ENCODE measurements at places on chromosomes 12 and 14.

GRCh38 chr12:93090731-93091172 lies 161.7 kb upstream of the EEA1 start:
- DNase-seq, result no peak

- no peak for DNase-seq
Measured at GRCh38 chr12:100248886-100249285, 18.0 kb downstream of the DEPDC4 start.

GRCh38 chr14:95667249-95667693 lies 19.0 kb upstream of the TCL1B start:
- DNase-seq, result no peak

DNA sequence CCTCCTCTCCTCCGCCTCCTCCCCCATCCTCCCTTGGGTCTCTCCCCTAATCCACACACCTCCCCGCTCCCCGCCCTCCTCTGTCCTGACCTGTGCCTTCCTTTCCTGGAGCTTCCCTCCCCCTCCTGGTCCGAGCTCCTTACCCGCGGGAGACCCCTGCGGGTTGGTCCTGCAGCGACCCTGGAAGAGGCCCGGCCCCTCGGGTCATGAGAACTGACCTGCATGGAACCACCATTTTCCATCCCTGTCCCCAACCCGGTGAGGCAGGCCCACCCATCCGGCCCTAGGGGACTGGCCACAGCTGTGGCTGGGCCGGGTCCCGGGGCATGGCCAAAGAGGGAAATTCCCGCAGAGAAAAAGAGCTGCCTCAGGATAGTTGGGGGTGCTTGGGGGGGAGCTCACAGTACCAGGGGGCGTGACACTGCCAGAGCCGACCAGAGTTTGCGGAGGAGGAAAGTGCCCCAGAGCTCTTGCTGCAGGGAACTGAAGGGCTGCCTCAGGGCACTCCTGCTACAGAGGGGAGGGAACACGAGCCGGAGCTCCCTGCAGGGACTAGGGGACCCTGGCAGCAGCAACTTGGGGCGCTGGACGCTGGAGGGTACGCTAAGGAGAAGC lies 613 bp downstream of the ARHGEF40 start:
- no peak for DNase-seq

GRCh38 chr14:74739293-74740030 lies 23.7 kb upstream of the YLPM1 start:
- no peak for DNase-seq

DNA sequence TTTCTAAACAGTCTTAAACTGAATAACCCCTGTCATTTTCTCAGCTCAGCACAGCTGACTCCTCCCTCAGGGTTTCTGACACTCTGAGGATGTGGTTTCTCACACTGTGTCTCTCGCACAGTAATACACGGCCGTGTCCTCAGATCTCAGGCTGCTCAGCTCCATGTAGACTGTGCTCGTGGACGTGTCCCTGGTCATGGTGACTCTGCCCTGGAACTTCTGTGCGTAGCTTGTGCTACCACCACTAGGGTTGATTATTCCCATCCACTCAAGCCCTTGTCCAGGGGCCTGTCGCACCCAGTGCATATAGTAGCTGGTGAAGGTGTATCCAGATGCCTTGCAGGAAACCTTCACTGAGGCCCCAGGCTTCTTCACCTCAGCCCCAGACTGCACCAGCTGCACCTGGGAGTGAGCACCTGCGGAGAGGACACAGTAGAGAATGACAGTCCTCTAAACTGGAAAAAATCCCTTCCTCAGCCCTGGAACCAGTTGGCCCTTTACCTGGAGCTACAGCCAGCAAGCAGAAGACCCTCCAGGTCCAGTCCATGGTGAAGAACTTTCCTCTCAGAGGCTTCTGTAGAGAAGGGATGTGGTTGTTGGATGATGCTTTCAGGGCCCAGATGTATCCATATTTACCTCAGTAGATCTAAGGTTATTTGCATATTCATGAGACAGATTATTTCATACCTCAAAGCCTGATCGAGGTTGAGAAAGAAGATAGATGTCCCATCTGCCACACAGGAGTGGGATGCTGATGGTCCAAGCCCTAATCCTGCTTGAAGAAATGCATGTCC lies 984.8 kb downstream of the TMEM121 start:
- no peak for DNase-seq

DNA sequence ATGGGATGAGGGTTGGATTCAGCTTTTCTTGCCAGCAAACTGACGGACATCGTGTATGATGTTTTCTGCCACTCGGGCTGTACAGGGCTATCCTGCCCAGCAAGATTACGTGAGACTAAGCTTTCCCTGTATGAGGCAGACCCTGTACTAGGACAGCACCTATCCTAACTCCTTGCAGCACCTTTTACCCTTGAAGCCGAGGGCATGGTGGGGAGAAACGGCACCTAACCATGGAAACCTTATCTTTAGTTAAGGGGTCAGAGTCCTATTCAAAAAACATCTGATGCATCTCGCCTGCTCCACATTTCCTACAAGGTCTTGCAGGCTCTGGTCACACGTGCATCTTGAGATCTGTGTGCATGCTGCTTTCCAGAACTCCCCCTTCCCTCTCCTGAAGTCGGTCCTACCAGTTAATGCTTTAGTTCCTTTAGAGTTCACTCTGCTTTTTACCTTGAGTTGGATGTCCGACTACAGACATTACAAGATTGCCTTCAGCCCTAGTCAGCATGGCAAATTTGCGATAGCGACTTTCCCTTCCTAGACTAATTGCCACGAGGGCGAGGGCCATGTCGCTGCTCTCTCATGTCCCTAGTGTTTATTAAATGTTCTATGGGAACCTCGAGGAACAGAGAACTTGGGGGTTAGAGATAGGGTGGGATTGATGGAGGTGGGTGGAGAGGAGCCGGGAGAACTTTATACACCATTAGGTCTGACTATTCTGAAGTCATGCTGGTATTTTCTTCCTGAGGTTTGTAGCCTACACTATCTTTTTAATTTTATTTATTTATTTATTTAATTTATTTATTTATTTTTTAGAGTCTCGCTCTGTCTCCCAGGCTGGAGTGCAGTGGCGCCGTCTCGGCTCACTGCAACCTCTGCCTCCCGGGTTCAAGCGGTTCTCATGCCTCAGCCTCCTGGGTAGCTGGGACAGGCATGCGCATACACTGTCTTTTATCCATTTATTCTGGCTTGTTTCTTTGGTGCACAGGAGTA lies 6.6 kb downstream of the RAN start:
- no peak for DNase-seq

- peak; percentile 51 for DNase-seq
Measured at GRCh38 chr14:99320621-99321235, 48.7 kb upstream of the BCL11B start.

- no peak for DNase-seq
Measured at GRCh38 chr14:29351996-29352705, 575.5 kb downstream of the PRKD1 start.

DNA sequence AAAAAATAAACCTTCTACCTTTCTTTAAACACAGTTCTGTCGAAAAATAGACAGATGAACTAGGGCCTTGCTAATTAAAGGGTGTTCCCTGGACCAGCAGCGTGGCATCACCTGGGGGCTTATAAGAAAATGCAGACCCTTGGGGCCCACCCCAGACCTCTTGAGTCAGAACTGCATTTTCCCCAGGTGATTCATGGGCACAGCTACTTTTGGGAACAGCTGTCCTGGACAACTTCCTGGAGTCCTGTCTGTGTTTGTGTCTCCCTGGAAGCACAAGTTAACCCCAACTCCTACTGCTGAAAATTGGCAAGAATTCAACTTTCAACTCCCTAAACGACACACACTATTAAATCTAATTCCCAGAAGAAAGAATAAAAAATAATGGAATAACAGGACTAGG lies 17.8 kb downstream of the FBLN5 start:
- DNase-seq, result no peak

GRCh38 chr12:113190761-113191160 lies 5.2 kb downstream of the RITA1 start:
- peak; percentile 82 for DNase-seq

DNA sequence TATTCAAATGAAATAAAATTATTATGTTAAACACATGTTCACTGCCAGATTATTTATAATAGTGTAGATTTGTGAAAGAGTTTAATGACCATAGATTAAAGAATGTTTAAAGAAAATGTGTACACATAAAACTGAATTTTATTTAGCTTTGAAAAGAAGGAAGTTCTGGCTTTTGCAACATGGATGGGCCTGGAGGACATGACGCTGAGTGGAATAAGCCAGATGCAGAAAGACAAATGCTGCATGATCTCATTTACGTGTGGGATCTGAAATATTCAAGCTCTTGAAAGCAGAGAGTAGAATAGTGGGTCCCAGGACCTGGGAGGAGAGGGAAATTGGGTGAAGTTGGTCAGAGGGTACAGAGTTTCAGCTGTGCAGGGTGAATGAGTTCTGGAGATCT lies 1261.2 kb downstream of the TMEM121 start:
- no peak for DNase-seq

DNA sequence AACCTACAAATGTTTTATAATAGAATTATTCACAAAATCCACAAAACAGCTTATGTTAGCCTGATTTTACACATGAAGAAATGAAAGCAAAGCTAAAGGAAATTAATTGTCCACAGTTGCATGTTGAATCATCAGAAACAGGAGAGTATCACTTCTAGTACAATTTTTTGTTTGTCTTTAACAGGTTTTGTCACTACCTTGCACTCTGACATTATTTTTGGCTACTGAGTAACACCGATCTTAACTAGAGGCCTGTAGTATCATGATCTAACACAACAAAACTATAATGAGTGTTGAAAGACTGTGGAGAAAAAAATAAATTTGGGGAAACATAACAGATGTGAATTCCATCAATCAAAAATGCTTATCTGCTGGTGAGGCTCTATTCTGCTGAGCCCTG lies 60.1 kb downstream of the TAOK3 start:
- no peak for DNase-seq

GRCh38 chr12:817941-818600 lies 65.7 kb downstream of the WNK1 start:
- DNase-seq, result no peak

DNA sequence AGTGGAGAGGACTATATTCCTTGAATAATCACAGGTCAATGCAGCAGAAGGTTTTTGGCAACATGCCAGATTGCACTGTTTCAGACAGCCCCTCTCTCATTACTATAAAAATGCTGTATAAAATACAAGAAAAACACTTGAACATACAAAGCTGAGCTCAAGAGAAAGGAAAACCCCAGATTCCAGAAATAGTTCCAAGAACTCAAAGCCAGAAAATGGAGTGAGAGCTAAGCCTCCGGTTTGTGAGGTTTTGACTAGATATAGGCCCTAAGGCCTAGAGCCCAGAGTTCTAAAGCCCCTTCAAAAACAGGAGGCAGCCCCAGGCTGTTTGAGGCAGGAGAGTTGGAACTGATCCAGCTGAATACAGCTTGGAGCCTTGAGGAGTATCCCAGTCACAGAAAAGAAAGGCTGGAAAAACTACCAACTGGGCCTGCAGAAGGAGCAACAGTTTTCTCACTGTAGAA lies 29.4 kb upstream of the ACTN1 start:
- DNase-seq, result no peak

GRCh38 chr12:64611341-64612284 lies 1.3 kb downstream of the RASSF3 start:
- DNase-seq, result peak; percentile 56

DNA sequence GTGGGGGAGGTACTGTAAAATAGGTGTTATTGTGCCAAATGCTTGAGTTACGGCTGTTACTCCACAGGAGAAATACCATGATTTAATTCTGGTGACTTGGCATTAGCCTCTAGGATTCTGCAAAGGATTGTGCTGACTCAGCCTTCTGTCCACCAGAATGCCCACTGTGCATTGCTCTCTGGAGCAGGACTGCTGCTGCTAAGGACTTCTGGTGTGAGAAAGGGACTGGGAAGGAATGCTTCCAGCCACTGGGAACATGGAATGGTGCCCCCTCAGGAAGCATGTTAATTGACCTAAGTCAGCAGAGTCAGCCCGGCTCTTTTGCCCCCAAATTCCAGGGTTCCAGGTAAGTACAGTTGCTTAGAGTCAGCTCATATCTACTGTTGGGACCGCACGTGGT lies 32.9 kb downstream of the ZFHX2 start:
- no peak for DNase-seq

- peak; percentile 72 for DNase-seq
Measured at GRCh38 chr14:99792551-99793212, 531 bp upstream of the EML1 start.

- no peak for DNase-seq
Measured at GRCh38 chr14:99663386-99664057, 18.6 kb downstream of the HHIPL1 start.

DNA sequence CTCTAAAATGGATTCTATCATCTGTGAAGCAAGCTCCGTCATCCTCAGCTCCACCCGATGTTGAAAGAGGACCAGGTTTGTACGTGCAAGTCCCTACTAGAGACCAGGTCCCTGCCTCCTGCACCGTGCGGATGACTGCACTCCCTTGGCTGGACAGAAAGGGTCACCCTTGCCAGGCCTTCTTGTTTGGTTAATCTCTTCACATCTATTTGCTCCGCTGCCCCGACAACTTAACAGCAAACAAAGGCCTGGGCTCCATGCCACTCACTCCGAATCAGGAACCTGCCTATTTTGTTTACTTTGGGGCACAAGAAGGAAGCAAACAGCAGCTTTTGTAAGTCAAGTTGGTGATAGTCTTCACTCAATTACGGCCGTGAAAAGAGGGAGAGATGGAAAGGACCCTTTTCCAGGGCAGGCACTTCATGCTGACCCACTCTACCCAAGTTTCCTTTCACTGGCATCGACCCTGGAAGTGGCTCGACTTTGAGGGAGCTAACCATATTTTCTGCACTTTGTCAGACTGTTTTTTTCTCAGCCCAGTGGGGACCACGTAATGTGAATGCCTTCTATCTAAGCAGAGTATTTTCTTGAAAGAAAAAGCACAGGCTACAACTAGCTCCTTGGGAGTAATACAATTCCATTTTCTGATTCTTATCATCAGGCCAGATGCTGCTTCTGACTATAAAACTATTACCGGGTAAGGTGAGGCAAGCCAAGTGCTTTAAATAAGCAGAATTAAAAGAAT lies 202.6 kb downstream of the FOXN3 start:
- peak; percentile 50 for DNase-seq

GRCh38 chr12:93387780-93388179 lies 10.1 kb downstream of the NUDT4 start:
- DNase-seq, result no peak

GRCh38 chr12:122326586-122326985 lies 60.3 kb upstream of the VPS33A start:
- no peak for DNase-seq

- no peak for DNase-seq
Measured at GRCh38 chr12:3553681-3554370, 62.8 kb downstream of the PRMT8 start.

- no peak for DNase-seq
Measured at GRCh38 chr14:61502459-61503093, 181.2 kb downstream of the PRKCH start.

GRCh38 chr12:16499611-16500010 lies 106.4 kb downstream of the LMO3 start:
- no peak for DNase-seq

DNA sequence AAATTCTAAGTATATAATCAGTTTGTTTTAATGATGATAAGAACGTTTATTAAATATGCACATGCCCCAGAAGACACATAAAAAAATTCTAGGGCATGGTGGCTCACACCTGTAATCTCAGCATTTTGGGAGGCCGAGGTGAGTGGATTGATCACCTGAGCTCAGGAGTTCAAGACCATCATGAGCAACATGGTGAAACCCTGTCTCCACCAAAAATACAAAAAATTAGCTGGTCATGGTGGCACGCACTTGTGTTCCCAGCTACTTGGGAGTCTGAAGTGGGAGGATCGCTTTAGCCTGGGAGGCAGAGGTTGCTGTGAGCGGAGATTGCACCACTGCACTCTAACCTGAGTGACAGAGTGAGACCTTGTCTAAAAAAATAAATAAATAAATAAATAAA lies 4.0 kb downstream of the CD69 start:
- DNase-seq, result no peak

GRCh38 chr12:116619246-116619645 lies 60.1 kb downstream of the MAP1LC3B2 start:
- DNase-seq, result no peak

- DNase-seq, result no peak
Measured at GRCh38 chr14:68103853-68104252, 284.3 kb downstream of the RAD51B start.
